Ovary (tissue), 10 donors: ENCODE measurements at places on chromosomes 1 and 21. TPM values are rescaled to one million over a fixed set of nuclear protein-coding genes. Genes with fewer than 3 reads are reported as not detected.

The MAP3K21 gene
- 0.87 TPM for polyA plus RNA-seq

The CCDC30 gene
- polyA plus RNA-seq = 4.3 TPM

The EVI5 gene
- polyA plus RNA-seq = 4.4 TPM

The FTCD gene
- polyA plus RNA-seq = not detected

The OR2L8 gene
- polyA plus RNA-seq = not detected

The CLCNKA gene
- 0.74 TPM for polyA plus RNA-seq

The SH2D1B gene
- polyA plus RNA-seq = 0.40 TPM

The FAM20B gene
- polyA plus RNA-seq = 19.0 TPM

The PDC gene
- not detected for polyA plus RNA-seq

The ELAVL4 gene
- polyA plus RNA-seq = not detected

The COL8A2 gene
- polyA plus RNA-seq = 2.3 TPM

The CACNA1S gene
- 0.01 TPM for polyA plus RNA-seq

The PBX1 gene
- polyA plus RNA-seq = 43.7 TPM

The ABCG1 gene
- 8.2 TPM for polyA plus RNA-seq

The TP73 gene
- polyA plus RNA-seq = 0.03 TPM

The OMA1 gene
- polyA plus RNA-seq = 8.1 TPM

The PGLYRP4 gene
- polyA plus RNA-seq = not detected

The CFHR1 gene
- polyA plus RNA-seq = 1.3 TPM

The EIF2D gene
- polyA plus RNA-seq = 90.0 TPM

The MNDA gene
- polyA plus RNA-seq = 8.7 TPM

The RNU1-3 gene
- polyA plus RNA-seq = not detected

The AMPD1 gene
- 0.18 TPM for polyA plus RNA-seq

The SPRR2E gene
- 1.5 TPM for polyA plus RNA-seq

The LRRC39 gene
- 0.58 TPM for polyA plus RNA-seq

The MAEL gene
- polyA plus RNA-seq = 0.20 TPM

The UBXN11 gene
- polyA plus RNA-seq = 3.6 TPM
